Thoracic aorta (tissue), 2 donors: ENCODE measurements at places on chromosomes 2 and 18.

DNA sequence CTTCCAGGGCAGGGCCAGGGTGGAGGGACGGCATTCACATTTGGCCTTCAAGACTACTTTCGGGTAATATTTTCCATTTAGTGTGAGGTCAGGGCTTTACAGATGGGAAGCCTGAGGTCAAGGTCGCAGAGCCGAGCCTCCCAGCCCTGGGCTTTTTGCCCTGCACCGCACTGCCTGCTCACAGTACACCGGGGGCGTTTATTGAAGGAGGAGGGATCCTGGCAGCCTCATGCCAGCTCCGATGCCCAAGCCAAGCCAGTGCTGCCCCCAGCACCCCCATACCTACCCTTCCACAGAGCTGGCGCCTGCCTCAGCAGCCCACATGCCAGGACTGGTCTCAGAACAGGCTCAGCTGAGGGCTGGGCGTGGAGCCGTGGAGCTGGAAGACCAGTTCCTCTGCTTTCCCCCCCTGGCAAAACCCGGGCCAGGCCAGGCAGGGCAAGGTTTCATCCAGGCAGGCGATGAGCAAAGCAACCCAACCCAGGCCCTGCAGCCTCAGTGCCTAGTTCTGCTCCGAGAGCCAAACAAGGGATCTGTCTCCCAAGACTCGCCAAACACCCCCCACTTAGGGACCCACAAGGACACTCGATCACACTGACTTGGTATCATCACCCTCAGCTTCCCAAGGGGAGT lies 11.9 kb downstream of the SDC1 start:
- DNase-seq: no peak

DNA sequence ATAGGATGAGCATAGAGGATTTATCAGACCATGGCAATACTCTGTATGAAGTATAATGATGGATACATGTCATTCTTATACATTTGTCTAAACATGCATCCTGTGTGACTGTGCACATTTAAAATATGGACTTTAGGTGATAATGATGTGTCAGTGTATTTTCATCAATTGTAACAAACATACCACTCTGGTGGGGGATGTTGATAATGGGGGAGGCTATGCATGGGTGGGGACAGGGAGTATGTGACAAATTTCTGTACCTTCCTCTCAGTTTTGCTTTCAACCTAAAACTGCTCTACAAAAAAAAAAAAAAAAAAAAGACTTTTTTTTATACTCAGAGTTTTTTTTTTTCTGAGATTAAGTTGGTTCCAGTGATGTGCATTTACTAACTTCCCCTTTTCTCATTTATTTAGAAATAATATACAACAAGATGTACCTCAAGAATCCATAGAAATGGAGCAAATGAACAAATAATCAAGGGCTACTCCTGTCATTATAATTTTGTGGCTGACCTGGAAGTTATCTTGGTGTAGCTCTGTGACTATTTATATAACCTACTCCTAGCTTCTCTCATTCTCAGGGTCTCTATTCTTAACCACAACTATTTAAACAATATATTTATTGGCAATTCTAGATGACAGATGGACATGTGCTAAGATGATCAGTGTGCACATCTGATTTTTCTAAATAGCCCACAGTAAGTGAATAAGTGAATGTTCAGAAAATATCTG lies 108.9 kb upstream of the ITGA4 start:
- no peak for DNase-seq

- no peak for DNase-seq
Observed at GRCh38 chr18:62384068-62384467, 59.0 kb downstream of the TNFRSF11A start.

- DNase-seq: no peak
Observed at GRCh38 chr2:109311771-109312170, 182.8 kb downstream of the SH3RF3 start.

GRCh38 chr2:166653185-166653813 lies 159.2 kb upstream of the SCN7A start:
- no peak for DNase-seq

GRCh38 chr2:204880928-204881327 lies 335.7 kb downstream of the PARD3B start:
- no peak for DNase-seq

DNA sequence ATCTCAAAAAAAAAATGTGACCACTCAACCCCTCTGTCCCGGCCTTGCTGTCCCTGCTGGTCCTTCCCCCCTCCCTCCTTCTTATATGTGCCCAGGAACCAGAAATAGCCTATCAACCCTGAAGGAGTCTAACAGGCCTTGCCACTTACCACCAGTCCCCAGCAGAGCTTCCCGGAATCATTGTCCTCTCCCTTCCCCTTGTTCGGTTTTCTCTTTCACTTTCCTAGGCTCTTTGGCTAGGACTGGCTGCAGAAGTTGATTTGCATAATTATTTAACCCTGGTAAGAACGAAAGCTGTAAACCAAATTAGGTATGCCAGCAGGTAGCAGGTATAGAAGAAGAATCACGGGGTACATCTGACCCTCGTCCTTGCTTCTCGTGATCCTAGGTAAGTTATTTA lies 72.6 kb upstream of the ZNF532 start:
- no peak for DNase-seq

- no peak for DNase-seq
Observed at GRCh38 chr18:49241852-49242251, 218.6 kb downstream of the DYM start.

- no peak for DNase-seq
Observed at GRCh38 chr2:78145997-78146722, 624.0 kb upstream of the LRRTM4 start.

DNA sequence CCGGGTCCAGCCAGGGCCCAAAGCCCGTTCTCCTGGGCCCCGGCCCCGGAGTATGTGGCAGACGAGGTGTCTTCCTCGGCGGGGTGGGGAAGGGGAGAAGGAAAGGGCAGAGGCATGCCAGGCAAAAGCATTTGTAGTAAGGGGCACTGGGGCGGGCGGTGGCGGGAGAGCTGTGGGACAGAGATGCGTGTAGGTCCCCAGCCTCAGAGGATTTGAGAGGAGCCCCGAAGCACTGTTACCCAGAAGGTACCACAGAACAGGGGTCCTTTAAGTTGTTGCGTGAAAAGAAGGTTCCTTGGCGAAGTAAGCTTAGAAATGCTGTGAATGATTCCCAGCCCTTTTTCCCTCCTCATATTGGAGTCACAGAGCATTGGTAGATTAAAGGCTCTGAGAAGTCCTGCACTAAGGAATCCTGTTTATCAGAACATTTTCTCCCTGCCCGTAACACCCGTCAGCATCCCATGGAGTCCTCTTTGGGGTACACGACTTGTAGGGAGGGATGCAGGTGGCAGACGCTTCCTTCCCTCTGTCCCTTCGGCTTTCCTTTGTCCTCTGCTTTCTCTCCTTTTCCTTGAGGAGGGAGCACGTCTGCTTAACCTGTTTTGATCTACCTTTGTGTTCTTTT lies 12.5 kb downstream of the GAREM2 start:
- DNase-seq: no peak

GRCh38 chr2:168740788-168741187 lies 61.6 kb upstream of the NOSTRIN start:
- DNase-seq: no peak

- DNase-seq: no peak
Observed at GRCh38 chr2:74702001-74702715, 48.1 kb downstream of the SEMA4F start.

DNA sequence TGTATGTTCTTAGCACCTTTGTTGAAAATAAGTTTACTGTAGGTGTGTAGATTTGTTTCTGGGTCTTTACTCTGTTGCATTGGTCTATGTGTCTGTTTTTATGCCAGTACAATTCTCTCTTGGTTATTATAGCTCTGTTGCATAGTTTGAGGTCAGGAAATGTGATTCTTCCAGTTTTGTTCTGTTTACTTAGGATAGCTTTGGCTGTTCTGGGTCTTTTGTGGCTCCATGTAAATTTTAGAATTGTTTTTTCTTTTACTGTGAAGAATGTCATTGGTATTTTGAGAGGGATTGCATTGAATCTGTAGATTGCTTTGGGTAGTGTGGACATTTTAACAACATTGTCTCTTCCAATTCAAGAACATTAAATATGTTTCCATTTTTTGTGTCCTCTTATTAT lies 69.1 kb downstream of the ANKRD62 start:
- no peak for DNase-seq

DNA sequence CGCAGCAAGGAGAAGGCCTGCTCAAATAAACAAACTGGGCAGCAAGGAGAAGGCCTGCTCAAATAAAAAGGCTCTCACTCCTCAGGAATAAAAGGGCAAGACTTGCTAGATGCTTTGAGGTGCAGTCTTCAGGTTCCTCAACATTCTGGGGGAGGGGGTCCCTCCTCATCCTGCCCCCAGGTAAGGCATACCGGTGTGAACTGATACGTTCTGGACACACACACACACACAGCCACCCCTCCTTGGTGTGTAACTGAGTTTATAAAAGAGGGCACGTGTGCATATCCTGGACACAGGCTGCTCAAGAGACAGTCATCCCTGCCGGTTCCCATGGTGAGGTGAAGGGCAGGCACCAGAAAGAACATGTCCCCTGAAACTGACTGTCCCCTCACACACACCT lies 4.5 kb downstream of the TEX261 start:
- no peak for DNase-seq

- DNase-seq: no peak
Observed at GRCh38 chr2:20669562-20670314, 2.8 kb downstream of the GDF7 start.

DNA sequence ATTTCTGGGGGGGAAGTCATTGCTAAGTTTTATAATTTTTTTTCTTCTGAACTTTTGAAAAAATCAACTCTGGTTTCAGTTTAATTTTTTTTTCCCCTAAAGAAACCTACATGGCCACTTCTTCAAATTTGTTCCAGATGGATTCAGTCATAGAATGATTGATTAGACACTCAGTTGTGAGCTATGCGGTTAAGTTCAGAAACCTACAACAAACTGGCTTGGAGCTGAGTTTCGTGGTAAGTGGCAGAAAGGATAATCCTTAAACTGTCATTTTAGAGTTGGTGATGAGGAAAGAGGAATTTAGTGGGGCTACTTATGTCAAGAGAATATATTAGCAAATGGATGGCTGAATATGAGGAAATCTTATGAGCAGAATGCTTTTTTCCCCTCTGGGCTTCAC lies 23.7 kb downstream of the EFEMP1 start:
- DNase-seq: no peak

DNA sequence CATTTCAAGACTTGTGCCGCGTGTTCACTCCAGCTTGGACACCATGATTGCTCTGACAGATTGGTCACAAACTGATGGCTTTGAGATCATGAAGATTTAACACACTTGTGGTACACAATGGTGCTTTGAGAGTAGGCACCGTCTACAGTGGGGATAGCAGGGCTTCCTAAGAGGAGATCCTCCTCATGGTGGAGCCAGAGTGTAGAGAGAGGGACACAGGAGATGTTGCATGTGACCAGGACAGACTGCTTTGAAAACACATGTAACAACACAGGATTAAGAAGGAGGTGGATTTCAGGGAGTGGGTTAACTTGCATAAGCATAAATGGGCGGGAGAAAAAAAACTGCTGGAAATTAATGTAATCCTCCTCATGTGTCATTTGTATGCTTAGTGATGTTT lies 95.7 kb upstream of the LINC00305 start:
- no peak for DNase-seq

- DNase-seq: no peak
Observed at GRCh38 chr18:53991202-53991601, 233.3 kb downstream of the MBD2 start.

- DNase-seq: no peak
Observed at GRCh38 chr2:25386971-25387875, 45.5 kb upstream of the DNMT3A start.

DNA sequence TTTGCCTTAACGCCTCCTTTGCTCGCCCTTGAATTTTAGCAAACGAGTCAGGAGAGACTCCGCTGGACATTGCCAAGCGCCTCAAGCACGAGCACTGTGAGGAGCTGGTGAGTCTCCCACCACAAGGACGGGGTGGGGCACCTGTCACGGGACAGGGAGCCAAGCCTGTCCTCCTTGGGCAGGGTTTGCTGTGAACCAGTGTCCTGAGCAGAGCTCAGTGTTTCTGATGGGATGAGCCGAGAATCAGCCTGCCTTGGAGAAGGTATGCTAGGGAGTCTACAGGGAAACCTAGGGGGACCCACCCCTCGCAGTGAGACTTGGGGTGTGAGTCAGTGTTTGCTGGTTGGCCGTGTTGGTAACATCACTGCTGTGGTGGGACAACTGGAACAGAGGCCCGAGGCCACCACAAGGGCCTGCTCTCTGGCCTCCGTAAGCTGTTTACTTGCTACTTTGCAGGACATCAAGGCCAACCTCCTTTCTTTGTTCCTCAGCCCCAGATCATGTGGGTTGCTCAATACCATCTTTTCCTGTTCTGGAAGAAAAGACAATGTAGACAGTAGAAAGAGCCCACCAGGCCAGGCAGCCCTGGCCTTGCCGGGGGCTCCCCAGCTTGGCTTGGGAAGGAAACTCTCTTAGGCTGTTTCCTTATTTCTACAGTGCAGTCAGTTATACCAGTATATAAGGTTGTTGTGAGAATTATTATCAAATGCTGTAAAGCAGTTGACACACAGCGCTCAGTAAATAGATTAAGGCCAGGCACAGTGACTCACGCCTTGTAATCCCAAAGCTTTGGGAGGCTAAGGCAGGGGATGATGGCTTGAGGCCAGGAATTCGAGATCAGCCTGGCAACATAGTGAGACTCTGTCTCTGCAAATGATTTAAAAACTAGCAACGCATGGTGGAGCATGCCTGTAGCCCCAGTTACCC lies 42.4 kb downstream of the ITGB1BP1 start:
- DNase-seq: peak; percentile 21

GRCh38 chr2:199509403-199509802 lies 51.7 kb upstream of the SATB2 start:
- DNase-seq: no peak

GRCh38 chr2:8357738-8358518 lies 323.9 kb upstream of the ID2 start:
- DNase-seq: no peak

GRCh38 chr2:20668451-20668850 lies 1.5 kb downstream of the GDF7 start:
- no peak for DNase-seq

GRCh38 chr18:67467188-67467587 lies 49.3 kb downstream of the DSEL start:
- no peak for DNase-seq

- DNase-seq: no peak
Observed at GRCh38 chr18:26574958-26575864, 26.9 kb upstream of the KCTD1 start.

DNA sequence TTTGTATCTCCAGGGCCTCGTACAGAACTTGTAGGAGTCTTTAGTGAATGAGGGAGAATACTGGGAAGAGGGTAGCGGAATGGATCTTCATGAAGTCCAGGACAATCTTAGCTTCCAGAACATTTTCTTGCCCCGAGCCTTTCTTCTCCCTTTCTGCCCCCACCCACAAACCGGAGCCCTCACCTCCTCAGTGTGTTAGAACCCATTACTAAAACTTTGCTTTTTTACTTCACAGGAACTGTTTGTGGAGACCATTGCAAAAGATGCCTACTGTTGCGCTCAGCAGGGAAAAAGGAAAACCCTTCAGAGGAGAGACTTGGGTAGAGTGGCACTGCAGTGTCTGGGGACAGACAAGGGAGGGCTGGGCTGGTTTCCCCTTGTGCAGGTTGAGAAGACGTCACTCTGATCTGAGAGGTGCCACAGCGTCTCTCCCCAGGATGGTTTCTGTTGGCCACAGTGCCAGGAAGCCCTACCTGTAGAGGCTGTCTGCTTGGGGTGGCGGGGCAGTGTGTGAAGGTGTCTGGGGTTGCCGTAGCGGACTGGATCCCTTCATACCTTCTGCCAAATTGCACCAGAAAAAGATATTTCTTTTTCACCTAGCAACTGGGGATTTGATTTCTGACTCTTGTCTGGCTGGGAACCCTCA lies 786 bp downstream of the POLE4 start:
- DNase-seq: no peak

GRCh38 chr18:8005870-8006569 lies 438.9 kb downstream of the PTPRM start:
- DNase-seq: no peak
